CD4-positive, alpha-beta T cell treated with Interleukin-10 for 1 hour (primary cell): ENCODE measurements at places on chromosomes 1 and 21.

DNA sequence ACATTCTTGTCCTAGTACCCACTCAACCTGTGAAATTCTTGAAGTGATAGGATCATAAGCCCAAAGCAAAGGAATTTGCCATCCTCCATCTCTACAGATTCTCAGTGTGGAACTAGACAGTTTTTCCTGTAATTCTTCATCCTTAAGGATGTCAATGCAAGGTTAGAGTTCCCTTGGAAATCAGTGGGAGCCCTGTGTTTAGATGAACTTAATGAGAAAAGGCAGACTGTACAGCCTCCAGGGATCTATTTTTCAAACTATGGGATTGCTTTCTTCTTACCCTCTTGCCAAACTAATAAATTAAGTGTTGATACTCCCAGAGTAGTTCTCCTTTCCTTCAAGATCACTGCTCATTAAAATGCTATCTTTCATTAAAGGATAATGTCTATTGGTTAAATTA, 78.1 kb upstream of the OLFM3 start:
- DNase-seq: no peak

DNA sequence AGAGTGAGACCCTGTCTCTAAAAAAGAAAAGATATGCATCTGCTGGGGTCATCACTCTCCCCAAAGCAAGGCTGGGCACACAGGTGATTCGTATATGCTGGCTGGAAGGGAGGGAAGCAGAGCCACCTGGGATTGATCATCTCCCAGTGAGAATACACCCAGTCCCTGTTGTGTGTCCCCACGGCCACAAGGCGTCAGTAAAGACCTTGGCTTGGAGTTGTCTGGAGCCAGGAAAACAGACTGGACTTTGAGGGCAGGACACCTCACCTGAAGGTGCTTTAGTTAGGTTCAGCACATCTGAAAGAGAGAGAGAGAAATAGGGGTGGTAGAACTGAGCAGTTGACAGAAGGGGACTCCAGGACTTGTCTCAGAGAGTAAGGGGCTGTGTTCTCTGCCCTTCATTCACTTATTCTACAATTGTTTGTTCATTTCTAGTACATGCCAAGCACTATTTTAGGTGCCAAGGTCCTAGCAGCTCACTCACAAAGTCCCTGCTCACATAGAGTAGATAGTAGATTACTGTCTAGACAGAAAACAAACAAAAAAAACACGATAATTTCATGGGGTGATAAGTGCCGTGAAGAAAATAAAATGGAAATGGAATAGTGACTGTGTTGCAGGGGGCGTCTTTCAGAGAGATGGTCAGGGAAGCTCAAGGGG, 13.5 kb downstream of the CITED4 start:
- peak; percentile 21 for DNase-seq

DNA sequence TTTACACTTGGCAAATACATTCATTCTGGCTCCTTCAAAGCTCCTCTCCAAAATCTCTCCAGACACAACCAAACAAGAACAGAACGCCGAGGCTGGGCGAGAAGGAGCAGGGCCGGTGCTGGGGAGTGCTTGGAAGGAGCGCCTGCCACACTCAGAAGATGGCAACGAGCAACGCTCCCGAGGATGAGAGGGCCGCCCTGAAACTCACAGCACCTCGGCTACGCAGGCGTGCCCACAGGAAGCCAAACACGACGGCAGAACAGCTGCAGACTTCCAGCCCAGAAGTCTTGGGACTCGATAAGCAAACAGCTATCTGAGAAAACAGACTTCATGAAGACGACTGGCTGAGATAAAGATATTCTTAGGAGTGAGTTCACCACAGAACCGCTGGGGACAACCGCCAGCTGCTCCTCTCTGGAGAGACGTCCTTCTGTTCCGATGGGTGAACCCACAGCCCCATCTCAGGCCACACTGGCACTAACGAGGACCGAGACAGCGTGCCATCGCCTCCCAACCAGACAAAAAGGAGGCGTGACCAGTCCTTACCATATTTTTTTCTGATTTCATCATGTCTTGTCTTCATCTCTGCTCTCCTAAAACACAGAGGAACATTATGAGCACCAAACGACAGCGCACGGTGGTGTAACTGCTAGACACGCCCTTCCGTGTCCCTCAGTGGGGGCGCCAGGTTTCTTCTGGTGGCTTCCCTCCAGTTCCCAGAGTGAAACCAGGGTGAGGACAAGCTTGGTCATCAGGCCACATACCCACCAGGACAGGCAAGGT, 18.6 kb downstream of the PTTG1IP start:
- DNase-seq: no peak

DNA sequence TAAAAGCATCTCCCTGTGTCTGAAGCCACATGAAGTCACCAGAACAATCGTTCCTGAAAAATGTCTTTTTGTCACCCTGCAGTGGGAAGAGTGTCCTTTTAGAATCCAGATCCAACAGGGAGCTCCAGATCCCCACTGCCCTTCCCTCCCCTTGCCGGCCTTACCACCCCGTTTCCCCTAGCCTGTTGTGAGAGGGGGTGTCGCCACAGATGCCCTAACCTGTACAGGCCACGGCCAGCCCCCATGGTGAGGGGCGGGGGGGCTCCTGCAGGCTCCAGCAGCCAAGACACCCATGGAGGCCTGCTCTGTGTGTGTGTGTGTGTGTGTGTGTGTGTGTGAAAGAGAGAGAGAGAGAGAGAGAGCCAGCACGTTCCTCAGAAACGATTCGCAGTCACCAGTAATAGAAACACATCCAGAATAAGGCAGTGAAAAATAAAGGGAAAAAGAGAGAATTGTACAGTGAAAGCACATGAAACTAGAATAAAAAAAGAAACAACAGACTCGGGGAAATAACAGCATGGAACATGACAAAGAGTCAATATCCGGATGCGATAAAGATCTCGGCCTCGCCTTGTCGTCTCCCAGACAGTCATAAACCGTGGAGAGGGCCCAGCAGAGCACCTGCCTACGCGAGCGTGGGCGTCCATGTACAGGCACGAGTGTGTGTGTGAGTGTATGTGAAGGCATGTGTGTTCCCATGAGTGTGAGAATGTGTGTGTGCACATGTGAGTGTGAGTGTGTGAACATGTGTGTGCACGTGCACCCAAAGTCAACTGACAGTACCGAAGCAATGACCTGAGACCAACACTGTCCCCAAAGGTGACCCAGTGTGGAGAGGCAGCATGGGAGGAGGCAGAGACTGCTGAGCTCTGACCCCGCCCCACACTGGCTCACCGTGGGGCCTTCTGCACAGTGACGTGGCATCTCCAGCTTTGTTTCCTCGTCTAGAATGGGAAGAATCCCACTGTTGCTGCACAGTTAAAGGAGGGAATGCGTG, 303.8 kb downstream of the NPHP4 start:
- DNase-seq: no peak

- DNase-seq: no peak
Measured at GRCh38 chr1:226568077-226568831, 19.7 kb downstream of the STUM start.

DNA sequence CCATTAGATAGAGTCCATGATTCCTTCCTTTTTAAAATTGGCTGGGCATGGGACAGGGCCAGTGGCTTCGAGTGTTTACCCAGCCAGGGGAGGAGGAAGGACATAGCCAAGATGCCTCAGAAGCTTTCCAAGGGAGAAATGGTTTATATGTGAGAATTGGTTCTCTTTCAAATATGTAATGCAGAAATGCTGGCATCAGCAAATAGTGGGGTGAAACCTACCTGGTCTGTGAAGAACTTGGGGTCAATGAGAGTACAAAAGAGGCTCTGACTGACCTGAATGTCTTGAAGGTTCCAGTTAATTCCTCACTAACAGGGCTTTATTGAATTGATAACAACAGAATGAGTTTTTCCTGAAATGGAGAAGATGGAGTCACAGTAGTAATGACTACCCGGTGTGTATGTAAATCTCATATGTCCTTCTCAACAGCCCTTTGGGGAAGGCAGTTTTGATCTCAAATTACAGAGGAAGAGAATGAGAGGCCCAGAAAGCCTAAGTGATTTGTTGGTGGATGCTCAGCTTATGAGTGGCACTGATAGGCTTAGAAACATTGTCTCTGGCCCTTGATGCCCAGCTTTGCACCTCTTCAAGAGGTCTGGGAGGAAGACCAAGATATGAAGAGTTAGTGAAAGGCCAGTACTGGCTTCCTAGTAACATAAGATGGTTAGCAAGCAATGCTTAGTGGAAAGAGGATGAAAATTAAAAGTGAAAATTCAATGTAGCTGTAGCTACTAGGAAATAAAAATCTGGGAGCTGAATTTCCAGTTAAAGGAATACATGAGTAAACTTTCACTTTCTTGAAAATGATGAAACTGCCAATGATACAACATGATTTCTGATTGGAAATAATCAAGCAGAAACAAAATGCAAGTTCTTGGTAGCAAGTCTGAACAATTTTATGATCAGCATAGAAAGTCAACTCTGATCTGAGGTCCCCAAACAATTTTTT, 2.7 kb downstream of the ATF3 start:
- no peak for DNase-seq

GRCh38 chr1:221832151-221832550, 90.3 kb upstream of the DUSP10 start:
- no peak for DNase-seq

- no peak for DNase-seq
Measured at GRCh38 chr1:205670611-205671430, 9.5 kb downstream of the SLC45A3 start.

DNA sequence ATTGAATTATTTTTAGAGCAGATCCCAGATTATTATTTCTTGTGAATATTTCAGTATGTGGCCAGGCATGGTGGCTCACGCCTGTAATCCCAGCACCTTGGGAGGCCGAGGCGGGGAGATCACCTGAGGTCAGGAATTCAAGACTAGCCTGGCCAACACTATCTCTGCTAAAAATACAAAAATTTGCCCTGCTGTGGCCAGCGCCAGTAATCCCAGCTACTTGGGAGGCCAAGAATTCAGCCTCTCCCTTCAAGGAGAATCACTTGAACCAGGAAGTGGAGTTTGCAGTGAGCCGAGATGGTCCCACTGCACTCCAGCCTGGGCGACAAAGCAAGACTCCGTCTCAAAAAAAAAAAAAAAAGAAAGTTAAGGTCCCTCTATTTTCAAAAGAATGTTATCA, 4.3 kb downstream of the OSBPL9 start:
- DNase-seq: no peak

DNA sequence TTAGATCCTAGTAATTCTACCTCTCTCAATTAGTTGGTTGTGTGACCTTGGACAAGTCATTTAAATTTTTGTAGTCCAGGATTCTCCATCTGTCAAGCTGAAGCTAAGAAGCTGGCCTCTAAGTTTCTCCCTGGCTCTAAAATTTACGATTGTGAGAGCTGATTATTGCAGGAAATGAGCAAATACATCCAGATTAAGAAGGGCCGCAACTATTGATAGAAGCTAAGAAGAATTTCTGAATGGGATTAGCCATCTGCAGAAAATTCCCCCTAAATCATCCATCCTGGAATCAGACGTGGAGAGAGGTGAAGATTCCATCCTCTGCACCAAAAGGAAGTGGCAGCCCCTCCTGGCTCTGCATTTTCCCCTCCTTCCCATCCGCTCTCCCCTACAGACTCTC, 55.0 kb downstream of the HIVEP3 start:
- no peak for DNase-seq

- no peak for DNase-seq
Measured at GRCh38 chr21:33940881-33941245, 25.3 kb upstream of the ATP5PO start.

GRCh38 chr1:231055271-231055670, 15.2 kb upstream of the FAM89A start:
- DNase-seq: no peak

GRCh38 chr1:86119214-86119764, 37.3 kb downstream of the COL24A1 start:
- DNase-seq: no peak

GRCh38 chr1:83554174-83554573, 444.8 kb downstream of the TTLL7 start:
- no peak for DNase-seq

DNA sequence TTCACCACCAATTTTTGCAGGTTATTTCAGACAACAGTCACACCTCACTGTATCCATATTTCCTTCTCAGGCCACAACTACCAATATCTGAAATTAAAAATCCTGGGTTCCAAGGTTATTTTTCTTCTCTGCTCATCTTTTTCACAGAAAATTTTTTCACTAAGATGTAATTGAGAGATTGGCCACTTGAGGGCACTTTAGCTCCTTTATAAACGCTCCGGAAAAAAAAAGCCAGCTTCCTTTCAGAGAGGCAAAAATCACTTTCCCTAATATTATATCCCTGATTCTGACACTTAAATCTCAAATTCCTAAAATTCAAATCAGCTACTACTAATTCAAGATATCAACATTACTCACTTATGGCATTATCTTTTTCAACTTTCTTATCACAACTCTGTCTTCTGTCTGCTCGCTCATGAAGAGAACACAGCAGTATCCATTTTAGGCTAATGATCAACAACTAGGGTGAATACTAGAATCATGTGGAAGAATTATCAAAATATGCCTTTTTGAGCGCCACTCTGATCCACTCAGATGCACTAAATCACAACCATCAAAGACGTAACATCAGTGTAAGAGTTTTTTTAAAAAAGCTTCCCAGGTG, 101.4 kb upstream of the RGS1 start:
- peak; percentile 48 for DNase-seq

GRCh38 chr1:230135726-230136125, 68.7 kb downstream of the GALNT2 start:
- no peak for DNase-seq

GRCh38 chr1:43383449-43383848, 6.2 kb downstream of the MED8 start:
- no peak for DNase-seq

DNA sequence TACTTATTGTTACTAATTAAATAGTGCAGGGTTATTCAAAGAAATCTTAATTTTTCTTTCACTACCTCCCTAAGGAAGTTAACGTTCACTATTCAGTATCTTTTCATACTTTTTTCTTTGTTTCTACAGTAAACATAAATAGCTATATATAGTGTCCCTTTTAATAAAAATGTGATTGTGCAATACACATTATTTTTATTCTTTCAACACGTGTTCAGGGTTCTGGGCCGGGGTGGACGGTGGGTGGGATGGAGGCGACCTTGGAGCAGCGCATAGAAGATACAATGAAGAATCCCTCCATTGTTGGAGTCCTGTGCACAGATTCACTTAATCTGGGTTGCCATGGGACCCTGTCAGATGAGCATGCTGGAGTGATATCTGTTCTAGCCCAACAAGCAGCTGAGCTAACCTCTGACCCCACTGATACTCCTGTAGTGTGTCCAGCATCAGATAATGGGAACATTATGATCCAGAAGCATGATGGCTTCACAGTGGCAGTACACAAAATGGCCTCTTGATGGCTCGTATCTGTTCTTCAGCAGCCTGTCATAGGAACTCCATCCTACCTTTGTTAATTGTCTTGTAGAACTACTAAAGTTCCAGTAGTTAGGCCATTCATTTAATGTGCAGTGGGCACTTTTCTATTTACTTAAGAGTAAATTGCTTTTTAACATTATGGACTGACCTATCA, 155.9 kb upstream of the L1TD1 start:
- no peak for DNase-seq

GRCh38 chr1:222095606-222096475, 354.0 kb upstream of the DUSP10 start:
- peak; percentile 71 for DNase-seq
